ENCODE measurements at places on chromosomes 1 and 21.

DNA sequence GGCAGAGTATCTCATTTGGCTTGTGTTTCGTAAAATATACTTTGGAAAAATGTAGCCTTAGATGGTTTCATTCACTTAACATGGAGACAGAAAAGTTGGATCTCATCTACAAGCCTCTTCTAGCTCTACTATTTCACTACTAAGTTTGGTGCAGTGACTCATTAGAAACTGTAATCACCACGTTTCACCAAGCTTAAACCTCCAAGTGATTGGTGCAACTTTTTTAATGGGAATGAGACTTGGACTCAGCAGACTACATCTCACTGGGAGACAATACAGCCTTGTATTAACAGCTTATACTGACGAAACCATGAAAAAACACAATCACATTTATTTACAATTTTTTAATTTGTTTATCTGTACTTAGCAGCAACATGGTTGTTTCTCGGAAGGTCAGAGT, 29.9 kb upstream of the NRIP1 start:
- DNase-seq: no peak

GRCh38 chr1:154496383-154496782, 5.6 kb upstream of the TDRD10 start:
- DNase-seq: no peak

- peak; percentile 17 for DNase-seq
Observed at GRCh38 chr1:109636201-109636952, 16.7 kb downstream of the AMPD2 start.

- no peak for DNase-seq
Observed at GRCh38 chr1:97348599-97349265, 572.1 kb downstream of the DPYD start.

DNA sequence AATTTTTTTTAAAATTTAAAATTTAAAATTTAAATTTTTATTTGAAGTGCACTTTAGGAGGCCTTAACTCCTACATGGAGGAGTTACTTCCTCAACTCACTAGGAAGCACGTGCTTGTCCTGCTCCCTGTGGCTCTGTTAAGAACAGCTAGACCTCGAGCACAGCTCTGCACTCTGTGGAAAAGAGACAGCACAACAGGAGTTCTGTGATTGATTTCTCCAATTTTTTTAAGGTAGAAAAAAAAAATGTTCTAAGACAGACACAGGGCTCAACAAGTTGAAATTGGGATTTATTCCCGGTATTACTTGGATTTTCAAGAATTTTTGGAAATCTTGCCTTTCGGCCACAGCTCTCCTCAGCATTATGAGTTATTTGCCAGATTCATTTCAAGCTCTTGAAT, 356.6 kb upstream of the LYPLAL1 start:
- peak; percentile 29 for DNase-seq

GRCh38 chr1:33379631-33380354, 51.1 kb downstream of the PHC2 start:
- no peak for DNase-seq

- no peak for DNase-seq
Observed at GRCh38 chr1:58293388-58293787, 253.1 kb downstream of the OMA1 start.

- no peak for DNase-seq
Observed at GRCh38 chr1:87136607-87137341, 191.9 kb upstream of the LMO4 start.

DNA sequence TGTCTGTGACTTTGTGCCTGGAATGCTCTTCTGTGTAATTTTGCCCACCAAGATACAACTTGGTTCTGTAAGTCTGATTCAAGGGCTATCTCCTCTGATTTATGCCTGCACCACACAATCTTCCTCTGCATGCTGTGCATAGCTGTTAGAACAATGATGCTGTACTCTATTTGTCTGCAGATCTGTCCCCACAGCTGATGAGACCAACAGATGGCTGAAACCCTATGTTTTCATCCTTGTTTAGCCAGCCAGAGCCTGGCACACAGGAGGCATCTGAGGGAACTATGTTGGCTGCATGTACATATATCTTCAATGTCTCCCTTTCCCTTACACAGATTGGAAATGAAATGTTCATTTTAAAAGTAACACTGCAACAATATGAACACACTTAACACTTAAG, 58.0 kb upstream of the ABCA4 start:
- DNase-seq: no peak

DNA sequence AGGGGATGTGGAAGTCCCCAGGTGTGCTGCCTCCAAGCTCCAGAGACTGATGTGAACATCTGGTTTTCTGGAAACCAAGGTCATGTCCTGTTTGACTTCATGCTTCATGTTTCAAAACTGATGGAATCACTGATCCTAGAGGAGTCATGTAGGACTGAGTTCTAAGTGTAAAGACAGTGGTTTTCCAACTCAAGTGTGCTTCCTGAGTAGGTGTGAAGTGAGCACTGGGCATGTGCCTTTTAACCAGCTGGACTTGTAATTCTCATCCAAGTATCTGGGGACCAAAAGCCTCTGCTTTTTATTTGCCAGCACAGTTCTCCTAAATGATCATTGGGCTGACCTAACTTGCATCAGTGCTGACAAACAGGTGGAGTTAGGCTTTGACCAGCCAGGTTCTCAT, 36.9 kb downstream of the ABCA4 start:
- DNase-seq: no peak

- no peak for DNase-seq
Observed at GRCh38 chr1:50531601-50532000, 108.4 kb upstream of the DMRTA2 start.

GRCh38 chr21:15272591-15272990, 207.8 kb upstream of the NRIP1 start:
- DNase-seq: peak; percentile 21

DNA sequence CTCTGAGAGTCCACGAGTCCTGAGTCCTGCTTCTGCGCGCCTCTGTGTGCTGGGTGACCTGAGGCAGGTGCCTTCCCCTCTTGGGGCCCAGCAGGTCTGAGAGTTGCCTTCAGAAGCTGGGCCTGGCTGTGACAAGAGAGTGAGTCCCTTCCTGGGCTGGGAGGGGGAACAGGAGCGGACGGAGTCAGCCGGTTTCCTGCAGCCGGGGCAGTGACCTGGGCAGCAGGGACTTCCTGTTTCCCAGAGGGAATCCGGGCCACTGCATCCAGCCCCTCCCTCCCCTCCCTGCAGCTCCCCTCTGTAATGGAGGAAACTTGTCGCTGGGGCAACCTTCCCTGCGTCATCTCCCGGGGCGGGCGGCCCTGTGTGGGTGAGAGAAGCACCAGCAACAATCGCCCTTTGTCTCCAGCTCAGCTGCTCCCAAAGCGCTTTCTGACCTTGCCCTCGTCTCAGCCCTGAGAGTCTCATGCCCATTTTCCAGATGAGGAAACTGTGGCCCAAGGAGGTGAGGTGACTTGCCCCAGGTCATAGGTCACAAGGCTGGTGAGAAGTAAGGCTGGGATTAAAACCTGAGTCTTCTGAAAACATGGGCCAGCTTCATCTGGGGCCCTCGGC, 61.1 kb downstream of the SDC3 start:
- DNase-seq: peak; percentile 76

- no peak for DNase-seq
Observed at GRCh38 chr1:37186246-37186756, 152.0 kb upstream of the GRIK3 start.

DNA sequence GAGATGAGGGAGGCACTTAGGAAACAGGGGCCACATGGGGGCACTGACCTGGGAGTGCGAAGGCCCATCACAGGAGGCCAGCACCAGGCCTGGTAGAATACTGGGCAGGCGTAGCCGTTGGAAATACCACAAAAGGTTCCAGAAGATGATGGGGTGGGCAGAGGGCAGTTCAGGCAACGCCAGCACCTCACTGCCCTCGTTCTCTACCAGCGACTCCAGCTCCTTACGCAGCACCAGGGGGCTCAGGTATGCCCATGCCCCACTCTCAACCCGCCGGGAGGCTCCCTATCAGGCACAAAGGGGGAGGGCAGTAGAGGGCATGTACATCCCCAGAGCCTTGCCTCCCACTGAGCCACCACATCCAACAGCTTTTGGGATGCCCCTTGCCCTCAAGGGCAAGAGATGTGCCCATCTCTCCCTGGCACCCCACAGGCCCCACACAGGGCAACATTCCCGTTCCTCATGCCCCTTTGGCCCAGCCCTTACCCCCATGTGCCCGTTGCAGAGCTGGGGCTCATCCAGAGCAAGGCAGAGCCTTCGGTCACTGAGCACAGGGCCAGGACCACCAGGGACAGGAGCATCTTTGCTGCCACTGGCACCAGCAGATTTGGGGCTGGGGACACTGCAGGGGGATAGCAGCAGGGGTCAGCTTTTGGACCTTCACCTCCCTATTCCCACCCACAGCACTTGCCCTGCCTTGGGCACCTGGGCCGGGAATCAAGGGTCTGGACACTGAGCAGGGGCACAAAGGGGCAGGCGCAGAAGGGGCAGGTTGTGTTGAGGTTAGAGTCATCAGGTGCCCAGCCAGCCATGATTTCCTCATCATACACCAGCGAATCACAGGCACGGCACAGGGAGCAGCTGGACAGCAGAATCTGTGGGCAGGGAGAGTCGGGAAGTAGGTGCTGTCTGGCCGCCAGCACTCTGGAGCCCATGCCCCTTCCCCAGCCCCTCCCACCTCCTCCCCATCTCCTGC, 9.7 kb upstream of the GATAD2B start:
- DNase-seq: no peak

DNA sequence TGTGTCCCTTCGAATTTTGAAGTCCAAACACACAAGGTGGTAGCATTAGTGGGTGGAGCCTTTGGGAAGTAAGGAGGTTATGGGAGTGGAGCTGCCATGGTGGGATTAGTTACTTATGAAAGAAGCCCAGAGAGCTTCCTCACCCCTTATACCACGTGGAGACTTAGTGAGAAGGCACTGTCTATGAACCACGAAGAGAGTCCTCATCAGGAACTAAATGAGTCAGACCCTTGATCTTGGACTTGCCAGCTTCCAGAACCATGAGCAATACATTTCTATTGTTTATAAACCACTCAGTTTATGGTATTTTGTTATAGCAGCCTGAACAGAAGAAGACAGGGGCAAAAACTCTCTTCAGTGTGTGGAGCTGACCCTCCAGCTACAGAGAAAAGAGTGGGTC, 259.3 kb upstream of the AJAP1 start:
- no peak for DNase-seq

DNA sequence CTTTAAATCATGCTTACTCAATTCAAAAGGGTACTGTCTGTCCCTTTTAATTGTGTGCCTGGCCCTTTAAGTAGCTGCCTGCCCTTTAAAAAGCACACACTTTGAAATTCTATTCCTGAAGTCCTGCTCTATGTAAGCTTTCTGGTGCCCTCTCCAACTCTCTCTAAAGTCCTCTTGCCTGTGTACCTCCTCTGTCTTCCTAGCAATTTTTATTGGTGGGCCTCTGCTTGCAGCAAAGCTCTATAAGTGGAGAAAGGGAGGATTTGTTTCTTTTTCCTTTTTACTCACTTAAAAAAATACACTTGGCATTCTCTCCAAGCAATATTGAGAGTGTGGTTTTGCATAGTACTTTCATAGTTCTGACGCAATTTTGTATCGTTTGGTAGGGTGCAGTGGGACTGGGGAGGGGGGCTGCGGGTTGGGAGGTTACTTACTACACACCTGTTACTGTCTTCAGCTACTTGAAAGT, 135.4 kb downstream of the LMO4 start:
- DNase-seq: no peak

DNA sequence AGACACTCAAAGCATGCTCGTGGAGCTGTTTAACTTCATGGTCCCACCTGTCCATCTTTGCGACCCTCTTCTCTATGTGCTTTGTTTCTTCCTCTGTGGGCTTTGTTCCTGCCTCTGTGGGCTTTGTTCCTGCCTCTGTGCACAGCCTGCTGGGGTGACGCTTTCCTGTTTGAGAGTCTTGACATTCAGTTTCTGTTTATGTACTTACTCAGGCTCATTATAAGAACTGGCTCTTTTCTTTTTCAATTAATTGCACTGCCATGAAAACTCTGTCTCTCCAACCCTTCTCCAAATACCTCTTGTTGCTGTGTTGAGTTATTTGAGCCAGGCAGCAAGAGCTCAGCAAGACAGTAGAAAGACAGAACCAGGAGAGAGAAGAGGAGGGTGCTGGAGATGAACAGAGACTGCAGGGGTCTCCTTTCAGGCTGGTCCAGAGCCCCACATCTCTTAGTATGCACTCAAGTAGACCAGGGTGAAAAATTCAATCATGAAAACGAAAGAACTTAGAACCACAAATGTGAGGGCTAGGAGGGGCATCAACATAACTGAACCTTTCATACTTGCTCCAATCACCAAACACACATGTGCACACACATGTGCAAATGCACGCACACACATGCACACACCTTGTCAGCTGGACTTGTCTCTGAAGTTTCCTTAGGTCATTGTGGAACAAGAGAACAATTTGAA, 88.3 kb upstream of the SGIP1 start:
- peak; percentile 28 for DNase-seq

- peak; percentile 65 for DNase-seq
Observed at GRCh38 chr1:1943834-1944570, 24.9 kb upstream of the TMEM52 start.

GRCh38 chr1:181149326-181150125, 61.0 kb downstream of the IER5 start:
- no peak for DNase-seq

- DNase-seq: peak; percentile 79
Observed at GRCh38 chr1:151058692-151059091, 730 bp downstream of the CDC42SE1 start.

DNA sequence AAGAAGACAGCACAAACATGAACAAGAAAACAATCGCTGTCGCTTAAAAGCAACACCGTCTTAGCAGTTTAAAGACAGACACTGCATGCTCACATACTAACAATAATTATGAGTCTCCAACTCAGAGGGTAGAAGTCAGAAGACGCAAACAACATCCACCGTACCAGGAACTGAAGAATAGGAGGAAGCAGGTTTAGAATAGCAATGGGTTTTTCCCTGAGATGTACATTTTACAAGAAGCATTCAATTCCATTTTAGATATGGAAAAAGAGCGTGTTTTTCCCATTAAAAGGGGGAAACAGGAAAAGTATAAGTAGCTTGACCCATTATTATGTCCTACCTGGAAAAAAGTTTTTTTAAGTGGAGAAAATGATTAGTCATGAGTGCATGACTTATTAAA, 34.5 kb upstream of the KCNE1 start:
- no peak for DNase-seq

DNA sequence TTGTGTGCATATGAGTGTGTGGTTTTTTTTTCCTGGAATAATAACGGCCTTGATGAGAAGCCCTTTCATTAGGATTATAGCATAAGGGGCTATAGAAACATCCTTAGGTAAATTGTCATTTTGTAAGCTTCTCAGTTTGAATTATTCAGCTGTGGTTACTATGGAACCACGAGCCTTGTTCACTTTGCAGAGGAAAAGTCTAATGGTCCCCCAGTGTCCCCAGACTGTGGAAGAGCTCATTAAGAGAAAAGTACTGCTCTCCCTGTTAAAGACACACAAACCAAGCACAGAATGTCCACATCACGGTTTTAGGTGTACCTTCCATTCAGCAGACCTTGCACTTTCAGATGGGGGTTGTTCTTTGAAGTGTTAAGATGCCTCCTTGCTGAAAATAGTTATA, 199.3 kb upstream of the DEPDC1 start:
- DNase-seq: no peak

- no peak for DNase-seq
Observed at GRCh38 chr1:162666006-162666645, 33.9 kb downstream of the DDR2 start.

All from right hindlimb (tissue), 1 donor.